ENCODE measurements at places on chromosomes 13 and 19. TPM values are rescaled to one million over a fixed set of nuclear protein-coding genes. Genes with fewer than 3 reads are reported as not detected.

ATP7B gene
- total RNA-seq = 5.4 TPM

DNA sequence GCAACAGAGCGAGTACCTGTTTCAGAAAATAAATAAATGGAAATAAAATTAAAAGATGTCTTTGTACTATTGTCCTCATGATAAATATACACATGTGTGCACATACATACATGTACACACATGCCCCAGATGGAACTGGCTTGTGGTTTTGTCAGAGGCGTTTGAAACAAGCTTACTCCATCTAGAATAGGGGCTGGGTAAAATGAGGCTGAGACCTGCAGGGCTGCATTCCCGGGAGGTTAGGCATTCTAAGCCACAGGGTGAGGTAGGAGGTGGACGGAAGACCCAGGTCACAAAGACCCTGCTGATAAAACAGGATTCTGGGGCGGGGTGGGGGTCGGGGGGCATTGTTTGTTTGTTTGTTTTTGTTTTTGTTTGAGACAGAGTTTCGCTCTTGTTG, 8.1 kb upstream of the SIN3B start:
- no peak for DNase-seq

DNA sequence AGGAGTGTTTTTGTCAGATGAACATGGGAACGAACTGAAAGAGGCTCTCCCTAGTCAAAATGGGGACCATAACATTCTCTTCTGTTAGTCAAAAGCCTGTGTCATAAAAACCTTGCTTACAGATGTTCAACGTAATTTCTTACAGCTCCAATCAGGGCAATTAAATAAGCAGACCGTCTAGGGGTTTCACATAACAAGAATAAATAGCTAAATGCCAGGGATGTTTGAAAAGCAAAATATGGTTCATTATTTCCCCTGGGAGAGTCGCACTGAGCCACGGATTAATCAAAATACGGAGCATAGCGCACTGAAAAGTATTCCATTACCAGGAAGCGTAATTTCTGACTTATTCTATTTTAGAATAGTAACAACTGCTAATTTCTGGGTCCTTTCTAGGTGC, 63.7 kb upstream of the MRI1 start:
- DNase-seq = no peak

DNA sequence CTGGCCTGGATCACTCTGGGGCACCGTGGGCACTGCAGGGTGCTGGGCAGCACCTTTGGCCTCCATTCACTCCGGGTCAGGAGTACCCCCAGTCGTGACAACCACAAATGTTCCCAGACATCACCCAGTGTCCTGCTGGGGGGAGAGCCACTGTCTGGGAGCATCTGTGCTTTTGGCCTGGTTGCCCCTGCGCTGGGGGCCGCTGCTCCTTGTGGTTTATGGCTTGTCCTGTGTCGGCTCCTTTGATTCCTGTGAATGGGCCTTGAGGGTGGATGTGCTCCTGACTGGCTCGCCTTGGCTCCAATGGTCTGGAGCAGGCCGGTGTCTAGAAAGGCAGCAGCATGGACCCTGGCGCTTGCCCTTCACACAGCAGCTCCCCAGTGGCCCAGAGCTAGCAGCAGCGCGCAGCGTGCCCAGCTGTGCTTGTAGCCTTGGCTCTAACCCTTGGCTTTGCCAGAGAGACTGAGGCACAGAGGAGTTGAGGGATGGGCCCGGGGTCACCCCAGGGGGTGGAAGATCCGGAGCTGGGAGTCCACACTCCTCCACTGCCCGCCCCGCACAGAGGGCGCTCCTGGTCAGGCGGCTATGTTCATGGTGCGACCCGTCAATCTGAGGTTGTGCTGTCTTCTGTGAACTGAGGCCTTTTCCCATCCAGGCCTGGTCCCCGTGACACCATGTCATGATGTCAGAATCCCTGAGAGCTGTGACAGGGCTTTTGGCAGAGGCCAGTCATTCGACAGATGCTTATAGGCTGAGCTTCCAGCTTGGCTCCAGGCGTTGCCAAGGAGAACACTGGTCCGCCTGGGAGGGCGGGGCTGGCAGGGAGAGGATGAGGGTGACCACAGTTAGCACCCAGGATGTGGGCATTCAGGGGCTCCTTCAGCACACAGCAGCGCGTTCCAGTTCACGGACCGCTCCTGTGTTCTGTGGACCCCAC, 4.1 kb downstream of the DAZAP1 start:
- DNase-seq = peak; percentile 80

DNA sequence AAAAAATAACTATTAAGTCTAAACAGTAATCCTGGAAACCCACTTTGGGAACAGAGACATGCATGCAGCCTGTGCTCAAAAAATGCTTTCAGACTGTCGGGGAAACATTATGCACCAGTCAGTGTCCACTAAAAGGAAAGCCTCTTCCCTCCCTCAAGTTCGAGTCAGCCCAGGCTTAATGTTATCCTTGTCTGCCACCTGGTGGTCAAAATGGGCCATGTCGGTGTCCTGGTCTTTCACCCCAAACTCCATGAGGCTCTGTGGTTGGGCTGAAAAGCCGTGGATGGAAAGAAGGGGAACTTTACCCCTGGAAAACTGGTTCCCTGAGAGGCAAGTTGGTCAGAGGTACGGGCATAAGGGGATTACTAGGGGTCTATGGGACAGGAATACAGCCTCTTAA, 88.4 kb upstream of the ZNF492 start:
- peak; percentile 4 for DNase-seq

DOCK6 gene
- 23.7 TPM for total RNA-seq

DOCK9 gene
- total RNA-seq = 87.8 TPM

- DNase-seq = no peak
These were observed 64.8 kb downstream of the ARHGAP35 start for GRCh38 chr19:46925548-46925950.

SCEL gene
- 0.04 TPM for total RNA-seq

DNA sequence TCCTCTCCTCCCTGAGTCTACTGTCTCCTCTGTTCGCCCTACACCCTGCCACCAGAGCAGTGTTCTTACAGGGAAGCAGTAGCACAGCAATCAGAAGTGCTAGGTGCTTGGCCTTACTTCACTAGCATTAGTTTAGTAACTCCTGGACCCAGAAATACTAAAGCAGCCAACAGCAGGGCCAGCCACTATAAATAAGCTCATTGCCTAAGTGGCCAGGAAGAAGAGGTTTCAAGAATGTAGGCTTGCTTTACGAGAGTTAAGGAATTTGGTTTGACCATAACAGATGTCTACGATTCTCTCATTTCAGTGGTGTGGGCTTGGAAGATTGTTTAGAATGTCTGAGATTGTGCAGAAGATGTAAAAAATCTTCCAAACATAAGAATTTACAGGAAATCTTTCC, 103.3 kb downstream of the ZAR1L start:
- no peak for DNase-seq

Data from muscle of leg (tissue), 16 donors.